ENCODE measurements at places on chromosomes 16 and 17. TPM values are rescaled to one million over a fixed set of nuclear protein-coding genes. Genes with fewer than 3 reads are reported as not detected.

Gene CD300LB
- not detected for total RNA-seq

Gene CTF1
- 6.0 TPM for total RNA-seq

Gene TBC1D3K
- total RNA-seq = not detected

Gene KRTAP2-4
- total RNA-seq = not detected

Gene CA4
- not detected for total RNA-seq

Gene NTN1
- 19.9 TPM for total RNA-seq

Gene CEMP1
- not detected for total RNA-seq

Data from osteocyte (in vitro differentiated cells).